ENCODE measurements at places on chromosomes 1 and 21.

GRCh38 chr1:178094739-178095645, 1.1 kb downstream of the RASAL2 start:
- DNase-seq = no peak

GRCh38 chr1:48870596-48870995, 93.9 kb upstream of the BEND5 start:
- no peak for DNase-seq

- DNase-seq = no peak
Observed at GRCh38 chr1:113515498-113515897, 125.2 kb downstream of the MAGI3 start.

GRCh38 chr1:108643492-108644335, 17.2 kb downstream of the HENMT1 start:
- peak; percentile 3 for DNase-seq

DNA sequence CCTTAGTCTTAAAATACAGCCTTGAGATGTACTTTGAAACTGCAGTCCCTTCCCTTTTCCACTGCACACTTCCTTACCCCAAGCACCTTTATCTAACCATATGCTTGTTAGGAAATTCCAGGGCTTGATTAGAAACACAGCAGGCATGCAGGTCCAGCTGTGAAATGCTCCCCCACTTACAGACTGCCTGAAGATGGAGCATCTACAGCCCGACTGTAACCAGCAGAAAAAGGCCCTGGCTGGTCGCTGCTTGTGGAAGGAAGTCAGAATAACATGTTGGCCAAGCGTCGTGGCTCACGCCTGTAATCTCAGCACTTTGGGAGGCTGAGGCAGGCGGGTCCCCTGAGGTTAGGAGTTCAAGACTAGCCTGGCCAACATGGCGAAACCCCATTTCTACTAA, 37.2 kb downstream of the VN1R5 start:
- DNase-seq = no peak

GRCh38 chr1:5769146-5769545, 223.1 kb downstream of the NPHP4 start:
- DNase-seq = no peak

GRCh38 chr1:207763091-207763490, 11.2 kb downstream of the CD46 start:
- DNase-seq = no peak

- DNase-seq = peak; percentile 7
Observed at GRCh38 chr1:11804666-11805421, 920 bp downstream of the MTHFR start.

DNA sequence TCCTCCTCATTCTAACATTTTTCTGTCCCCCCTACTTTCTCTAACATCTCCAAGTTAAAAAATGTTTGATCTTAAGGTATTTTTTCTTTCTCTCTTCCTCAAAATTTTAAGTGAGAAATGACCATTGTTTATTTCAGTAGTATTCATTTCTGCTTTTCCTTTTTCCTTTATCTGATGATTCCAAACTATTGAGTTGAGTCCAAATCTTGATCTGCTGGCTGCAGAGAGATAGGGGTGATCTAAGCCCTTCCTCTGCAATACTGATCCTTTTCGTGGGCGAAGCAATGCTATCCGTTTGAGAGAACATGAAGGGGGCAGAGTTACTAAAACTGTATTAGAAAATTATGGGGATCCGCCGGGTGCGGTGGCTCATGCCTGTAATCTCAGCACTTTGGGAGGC, 516 bp upstream of the NMNAT2 start:
- DNase-seq = no peak

Measured in DMS 273 treated with DMSO at 0.1 percent for 48 hours (cell line).